ENCODE measurements at places on chromosomes 11 and 22. TPM values are rescaled to one million over a fixed set of nuclear protein-coding genes. Genes with fewer than 3 reads are reported as not detected.
A peak's percentile ranks its signal among the peaks of the same experiment; 100 is the strongest.

OR51G1 gene
- total RNA-seq, result not detected

DRD2 gene
- total RNA-seq, result 0.44 TPM

DNA sequence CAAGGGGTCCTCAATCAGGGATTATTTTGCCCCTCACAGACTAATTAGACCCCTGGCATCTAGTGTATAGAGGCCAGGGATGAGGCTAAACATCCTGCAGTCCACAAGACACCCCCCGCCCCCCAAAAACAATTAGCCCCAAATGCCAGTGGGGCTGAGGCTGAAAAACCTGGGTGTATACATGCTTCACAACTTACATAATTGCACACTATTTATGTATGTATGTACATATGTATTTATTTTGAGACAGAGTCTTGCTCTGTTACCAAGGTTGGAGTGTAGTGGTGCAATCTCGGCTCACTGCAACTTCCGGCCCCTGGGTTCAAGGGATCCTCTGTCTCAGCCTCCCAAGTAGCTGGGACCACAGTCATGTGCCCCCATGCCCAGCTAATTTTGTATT, 28.8 kb upstream of the SHANK2 start:
- H3K4me1 ChIP-seq, result no peaks in the 10 kb centered on the region
- H3K27ac ChIP-seq, result no peak overlapping the region
- no peaks in the 10 kb centered on the region for H3K36me3 ChIP-seq
- H3K27me3 ChIP-seq, result no peaks in the 10 kb centered on the region
- H3K4me3 ChIP-seq, result no peak overlapping the region

DNA sequence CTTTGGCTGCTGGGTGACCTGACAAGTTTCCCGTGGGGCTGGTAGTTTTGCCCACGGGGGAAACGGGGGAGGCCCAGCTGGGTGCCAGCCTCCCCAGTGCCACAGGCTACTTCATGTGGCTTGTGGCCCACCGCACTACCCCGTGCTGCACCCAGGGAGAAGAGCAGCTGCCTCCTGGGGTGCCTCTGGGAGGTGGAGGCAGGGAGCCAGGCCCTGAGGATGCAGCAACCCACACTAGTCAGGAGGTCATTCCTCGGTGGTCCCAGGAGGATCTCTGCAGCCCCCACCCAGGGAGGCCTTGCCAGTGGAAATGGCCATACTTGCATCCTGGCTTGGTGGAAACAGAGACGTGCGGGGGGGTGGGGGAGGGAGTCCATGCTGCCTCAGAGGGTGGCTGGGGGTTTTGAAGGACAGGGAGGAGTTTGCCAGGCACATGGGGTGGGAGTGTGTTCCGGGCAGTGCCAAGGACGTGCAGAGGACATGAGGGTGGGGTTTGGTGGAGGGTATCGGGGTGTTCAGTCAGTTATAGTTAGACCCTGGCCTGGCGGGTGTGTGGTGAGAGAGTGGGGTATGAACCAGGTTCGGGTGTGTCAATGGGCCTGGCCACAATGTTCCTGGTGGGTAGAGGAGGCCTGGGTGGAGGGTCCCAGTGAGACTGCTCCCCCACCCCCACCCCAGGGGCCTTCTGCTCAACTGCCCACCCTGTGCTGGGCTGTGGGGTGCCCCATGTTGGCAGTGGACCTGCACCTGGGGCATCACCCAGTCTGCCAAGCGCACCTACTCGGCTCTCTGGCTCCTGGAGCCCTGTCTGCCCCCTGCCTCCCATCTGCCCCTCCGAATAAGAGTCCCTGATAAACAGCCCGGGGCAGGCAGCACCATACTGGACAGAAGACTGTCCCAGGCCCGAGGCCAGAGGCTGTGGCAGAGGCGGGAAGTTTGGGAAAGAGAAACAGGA, 3.8 kb downstream of the PIM3 start:
- no peaks in the 10 kb centered on the region for H3K27me3 ChIP-seq
- H3K4me1 ChIP-seq, result no peaks in the 10 kb centered on the region
- no peak overlapping the region for H3K4me3 ChIP-seq
- no peak overlapping the region for H3K27ac ChIP-seq
- DNase-seq, result peak; percentile 23

GRCh38 chr11:1836011-1836945, 1.5 kb downstream of the SYT8 start:
- H3K27me3 ChIP-seq, result no peaks in the 10 kb centered on the region
- no peak overlapping the region for H3K4me3 ChIP-seq
- H3K27ac ChIP-seq, result no peak overlapping the region
- H3K4me1 ChIP-seq, result no peaks in the 10 kb centered on the region
- DNase-seq, result no peak
- no peaks in the 10 kb centered on the region for H3K36me3 ChIP-seq

DNA sequence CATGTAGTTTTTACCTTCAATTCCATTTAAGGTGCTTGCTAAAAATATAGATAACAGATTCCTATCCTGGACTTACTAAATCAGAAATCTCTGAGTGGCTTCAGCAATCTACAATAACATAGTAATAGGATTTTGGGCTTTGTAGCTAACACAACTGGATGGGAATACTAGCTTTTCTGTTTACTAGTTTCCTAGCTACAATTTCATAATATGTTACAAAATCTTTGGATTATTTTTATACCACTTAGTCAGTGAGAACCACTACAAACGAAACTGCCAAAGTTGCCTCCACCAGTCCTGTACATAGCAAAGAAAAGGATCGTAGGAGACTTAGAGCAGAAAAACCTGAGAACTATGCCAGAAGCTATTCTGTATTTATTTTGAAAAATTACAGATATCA, 87.7 kb upstream of the ANO3 start:
- no peak overlapping the region for H3K27ac ChIP-seq
- H3K27me3 ChIP-seq, result no peaks in the 10 kb centered on the region
- no peak overlapping the region for H3K4me3 ChIP-seq
- DNase-seq, result no peak

DNA sequence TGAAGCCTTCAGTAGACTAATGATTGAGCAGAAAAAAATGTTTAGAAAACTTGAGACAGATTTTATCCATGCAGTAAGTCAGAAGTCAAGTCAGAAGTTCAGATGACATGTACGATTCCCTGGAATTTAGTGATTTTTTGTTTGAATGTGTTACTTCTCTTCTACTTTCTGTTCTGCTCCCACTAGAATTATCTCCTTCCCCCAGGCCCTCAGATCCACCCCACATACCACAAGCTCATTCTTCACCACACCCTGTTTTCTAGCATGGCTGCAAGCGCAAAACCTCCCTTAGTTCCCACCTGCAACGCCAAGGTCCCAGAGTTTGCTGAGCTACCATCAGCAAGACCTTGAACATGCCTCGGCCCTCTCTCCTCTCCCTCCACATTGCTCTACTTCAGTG, 64.1 kb downstream of the KCNJ1 start:
- H3K4me3 ChIP-seq, result no peak overlapping the region
- no peaks in the 10 kb centered on the region for H3K4me1 ChIP-seq
- no peak overlapping the region for H3K27ac ChIP-seq
- no peaks in the 10 kb centered on the region for H3K36me3 ChIP-seq
- no peak for DNase-seq
- H3K27me3 ChIP-seq, result no peaks in the 10 kb centered on the region

DNA sequence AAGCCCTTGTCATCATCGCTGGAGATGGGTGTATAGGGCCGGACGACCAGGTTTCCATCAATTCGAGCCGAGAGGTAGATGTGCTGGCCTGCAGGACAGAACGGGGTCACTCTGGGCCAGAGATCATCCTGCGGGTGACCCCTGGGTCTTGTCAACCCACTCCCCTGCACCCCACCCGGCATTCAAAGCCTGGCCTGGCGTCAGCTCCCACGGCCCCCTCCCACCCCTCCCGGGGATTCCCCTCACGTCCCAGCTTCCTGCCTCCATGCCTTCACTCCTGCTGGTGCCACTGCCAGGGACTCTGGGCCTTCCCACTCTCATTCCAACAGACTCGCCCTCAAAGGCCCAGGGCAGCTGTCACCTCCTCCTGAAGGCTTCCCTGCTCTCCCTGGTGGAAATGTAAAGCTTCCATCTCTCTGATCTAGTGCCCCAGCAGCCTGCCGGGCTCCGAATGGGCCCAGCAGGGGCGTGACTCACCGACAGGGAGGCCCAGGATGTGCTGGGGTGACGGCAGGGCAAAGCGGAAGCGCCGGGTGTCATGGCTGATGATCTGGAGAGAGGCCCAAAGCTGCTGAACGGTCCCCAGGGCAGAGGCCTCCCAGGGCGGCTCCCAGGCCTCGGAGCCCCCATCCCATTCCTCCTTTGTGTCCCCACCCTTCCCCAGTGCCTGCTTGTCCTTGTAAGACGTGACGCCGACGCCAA, 9.3 kb downstream of the ATP5MGL start:
- no peak for DNase-seq
- no peak overlapping the region for H3K4me3 ChIP-seq
- no peaks in the 10 kb centered on the region for H3K4me1 ChIP-seq
- H3K36me3 ChIP-seq, result peaks cover 62% of the 10 kb centered on the region
- H3K27me3 ChIP-seq, result no peaks in the 10 kb centered on the region
- no peak overlapping the region for H3K27ac ChIP-seq
